SHP77 treated with DMSO at 0.1 percent for 48 hours (cell line): ENCODE measurements at places on chromosomes 2 and 18.

DNA sequence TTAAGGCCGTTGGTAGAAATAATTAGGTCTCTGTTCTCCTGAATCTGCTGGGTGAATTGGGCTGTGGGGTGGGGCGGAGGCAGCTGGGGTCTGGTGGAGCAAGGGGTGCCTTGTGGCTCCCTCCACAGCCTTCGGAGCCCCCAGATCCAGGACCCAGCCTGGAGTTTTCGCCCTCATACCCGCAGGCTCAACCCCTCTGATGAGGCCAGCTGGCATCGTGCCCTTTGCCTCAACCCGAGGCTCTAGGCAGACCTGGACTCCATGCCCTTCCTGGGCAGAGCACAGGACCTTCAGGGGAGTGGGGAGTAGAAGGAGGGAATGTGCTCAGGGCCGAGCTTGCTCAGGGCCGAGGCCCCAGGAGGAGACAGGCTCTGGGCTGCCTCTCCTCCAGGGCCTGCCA is 50.3 kb upstream of the SMAD7 start:
- no peak for DNase-seq

DNA sequence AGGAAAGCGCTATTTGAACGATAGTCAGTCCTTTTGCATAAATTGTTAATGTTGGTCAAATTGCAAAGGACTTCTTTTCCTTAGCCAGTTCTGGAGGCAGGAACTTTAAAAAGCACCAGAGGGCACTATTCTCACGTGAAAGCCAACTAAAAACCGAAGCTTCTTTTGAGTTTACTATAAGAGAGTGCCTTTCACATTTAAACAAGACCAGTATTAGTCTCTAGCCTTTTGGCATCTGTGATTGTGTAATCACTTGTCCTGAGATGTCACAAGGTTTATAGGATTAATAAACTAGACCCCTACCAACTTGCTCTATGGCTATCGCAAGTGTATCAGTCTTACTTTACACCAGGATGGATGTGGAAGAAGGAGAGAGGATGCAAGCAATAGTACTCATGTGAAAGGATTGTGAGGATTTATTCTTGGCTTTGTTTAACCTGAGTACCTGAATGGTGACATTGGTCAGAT is 14.4 kb upstream of the STAT4 start:
- peak; percentile 41 for DNase-seq

DNA sequence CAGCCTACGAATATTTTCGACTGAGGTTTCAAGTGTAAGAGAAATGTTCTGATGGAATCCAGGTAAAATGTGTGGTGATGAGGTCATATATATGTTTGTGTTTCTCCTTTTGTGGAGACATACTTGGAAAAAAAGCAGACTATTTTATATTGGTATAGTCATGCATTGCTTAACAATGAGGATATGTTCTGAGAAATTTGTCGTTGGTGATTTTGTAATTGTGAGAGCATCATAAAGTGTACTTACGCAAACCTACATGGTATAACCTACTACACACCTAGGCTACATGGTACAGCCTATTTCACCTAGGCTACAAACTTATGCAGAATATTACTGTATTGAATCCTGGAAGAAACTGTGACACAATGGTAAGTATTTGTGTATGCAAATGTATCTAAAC is 1849.9 kb upstream of the CELF4 start:
- no peak for DNase-seq

GRCh38 chr18:47163241-47163640 is 12.9 kb downstream of the IER3IP1 start:
- DNase-seq: no peak

GRCh38 chr2:40451918-40452605 is at the start of gene SLC8A1:
TSS of gene SLC8A1 (minus strand) at chr2:40452090.
- no peak for DNase-seq

DNA sequence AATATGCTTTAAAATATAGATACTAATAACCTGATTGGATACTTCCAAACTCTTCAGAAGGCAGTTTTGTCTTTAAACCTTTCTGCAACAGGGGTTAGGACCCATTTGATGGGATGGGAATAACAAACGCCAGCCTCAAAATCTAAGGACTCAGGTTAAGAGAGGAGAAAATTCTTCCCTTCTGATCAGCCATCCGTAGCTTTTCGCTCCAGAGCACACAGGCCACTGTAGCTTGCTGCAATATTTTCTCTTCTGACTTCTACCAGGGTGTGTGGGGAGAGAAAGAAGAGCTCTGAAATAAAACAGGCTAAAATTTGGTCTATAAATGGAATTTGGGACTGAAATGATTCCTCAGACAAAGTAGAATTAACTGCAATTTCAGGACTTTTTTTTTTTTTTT is 95.1 kb downstream of the ALPK2 start:
- DNase-seq: no peak
